Aorta (tissue), 5 donors: ENCODE measurements at places on chromosomes 6 and 20.

DNA sequence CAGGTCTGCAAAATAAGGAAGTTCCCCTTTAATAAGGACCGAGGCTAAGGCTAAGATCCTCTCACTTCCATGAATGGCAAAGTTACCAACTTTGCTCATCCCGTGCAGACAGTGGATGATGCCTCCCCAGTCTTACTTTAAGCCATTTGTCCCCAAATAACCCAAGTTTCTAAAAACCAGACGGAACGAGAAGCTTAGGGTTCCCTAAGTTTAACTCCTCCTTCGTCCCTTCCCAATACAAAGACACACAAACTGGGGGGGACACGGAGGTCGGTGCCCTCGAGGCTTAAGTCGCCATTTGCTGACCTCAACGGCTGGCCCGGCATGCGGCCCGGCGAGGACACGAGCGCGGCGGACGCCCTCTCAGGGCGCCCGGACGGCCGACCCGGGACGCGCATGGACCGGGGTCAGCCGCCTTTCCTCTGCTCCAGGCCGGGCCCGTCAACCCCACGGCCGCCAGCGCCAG lies 527 bp downstream of the FBXO30 start:
- peak; percentile 64 for DNase-seq

DNA sequence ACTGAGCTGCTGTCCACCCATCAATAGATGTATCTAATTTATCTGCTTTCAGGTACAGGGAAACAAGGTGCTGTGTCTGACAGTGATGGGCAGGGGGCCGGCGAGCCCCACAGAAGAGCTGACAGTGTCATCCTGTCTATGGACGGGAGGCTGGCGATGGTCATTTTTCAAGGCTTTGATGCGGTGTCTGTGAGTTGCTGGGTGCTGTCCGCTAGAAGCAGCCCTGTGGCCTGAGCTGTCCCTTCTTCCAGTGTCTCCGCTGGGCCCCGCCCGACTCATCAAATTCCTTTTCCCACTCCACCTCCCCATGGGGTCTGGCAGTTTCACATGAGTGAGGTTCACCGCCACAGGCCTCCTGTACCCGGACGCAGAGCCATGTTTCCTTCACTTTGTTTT lies 161.4 kb upstream of the PMEPA1 start:
- DNase-seq = no peak

- no peak for DNase-seq
Observed at GRCh38 chr6:129544892-129545612, 164.9 kb downstream of the ARHGAP18 start.

GRCh38 chr20:437787-438486 lies 24.4 kb downstream of the TBC1D20 start:
- DNase-seq = peak; percentile 36

DNA sequence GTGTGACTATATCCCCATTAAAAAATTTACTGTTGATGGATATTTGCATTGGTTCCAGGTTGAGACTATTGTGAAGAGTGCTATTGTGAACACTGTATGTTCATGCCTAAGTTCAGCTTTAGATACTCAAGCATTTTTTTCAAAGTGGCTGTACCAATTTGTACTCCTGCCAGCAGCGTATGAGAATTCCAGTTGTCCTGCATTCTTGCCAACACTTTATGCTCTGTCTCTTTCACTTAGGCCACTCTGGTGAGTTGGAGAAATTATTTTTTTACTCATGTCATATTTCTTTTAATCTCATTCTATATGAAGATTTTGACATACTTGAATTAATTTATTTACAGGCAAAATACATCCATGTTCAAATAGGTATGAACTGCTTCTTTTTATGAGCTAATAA lies 76.2 kb downstream of the JAG1 start:
- DNase-seq = no peak

- no peak for DNase-seq
Observed at GRCh38 chr6:74752303-74752702, 453.6 kb downstream of the COL12A1 start.

DNA sequence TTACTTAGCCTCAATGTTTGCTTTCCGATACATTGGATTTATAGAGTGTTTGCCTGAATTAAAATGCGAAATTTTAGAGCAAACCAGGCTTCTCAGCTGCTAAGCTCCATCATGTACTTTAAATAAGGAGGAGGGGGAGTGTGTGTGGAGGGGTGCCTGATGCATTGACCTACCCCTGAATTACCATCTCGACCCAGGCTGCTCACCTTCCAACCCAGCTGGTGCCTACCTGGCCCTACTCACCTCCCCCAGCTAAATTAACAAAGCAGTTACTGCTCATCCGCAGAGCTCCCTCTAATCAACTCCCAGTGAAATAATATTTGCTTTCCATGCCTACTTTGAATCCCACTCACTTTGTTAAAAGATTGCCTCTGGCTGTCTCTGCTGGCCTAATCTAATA lies 544.5 kb downstream of the MAFB start:
- DNase-seq = no peak

GRCh38 chr6:135274561-135275293 lies 93.6 kb downstream of the MYB start:
- no peak for DNase-seq
